Foreskin melanocyte (primary cell): ENCODE measurements at places on chromosomes 12 and 14.
A peak's percentile ranks its signal among the peaks of the same experiment; 100 is the strongest.

GRCh38 chr14:59377491-59377890 lies 87.7 kb downstream of the GPR135 start:
- no peak for DNase-seq

- peak; percentile 78 for DNase-seq
These were observed 214.1 kb upstream of the PELI2 start for GRCh38 chr14:55904086-55904485.

GRCh38 chr14:48665077-48665784 lies 920.9 kb downstream of the RPS29 start:
- DNase-seq: no peak

GRCh38 chr12:19963972-19964371 lies 404.4 kb upstream of the PDE3A start:
- no peak for DNase-seq

DNA sequence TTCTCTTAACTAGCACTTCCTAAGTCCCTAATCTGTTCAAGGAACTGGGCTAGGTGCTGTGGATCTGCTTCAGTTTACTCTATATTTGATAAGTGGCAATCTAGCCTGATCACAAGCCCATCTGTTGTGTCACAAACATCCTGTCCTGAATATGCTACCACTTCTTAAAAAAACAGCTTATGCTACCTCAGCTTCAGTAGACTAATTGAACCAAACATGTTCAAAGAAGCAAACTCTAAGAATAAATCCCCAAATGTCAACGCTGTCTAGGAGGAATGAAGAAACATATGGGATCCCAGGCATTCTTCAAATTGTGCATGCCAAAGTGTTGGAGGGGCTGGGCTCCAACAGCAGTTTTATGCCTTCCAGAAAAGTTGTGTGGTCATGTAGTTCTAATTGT lies 10.4 kb upstream of the KCNH5 start:
- no peak for DNase-seq

DNA sequence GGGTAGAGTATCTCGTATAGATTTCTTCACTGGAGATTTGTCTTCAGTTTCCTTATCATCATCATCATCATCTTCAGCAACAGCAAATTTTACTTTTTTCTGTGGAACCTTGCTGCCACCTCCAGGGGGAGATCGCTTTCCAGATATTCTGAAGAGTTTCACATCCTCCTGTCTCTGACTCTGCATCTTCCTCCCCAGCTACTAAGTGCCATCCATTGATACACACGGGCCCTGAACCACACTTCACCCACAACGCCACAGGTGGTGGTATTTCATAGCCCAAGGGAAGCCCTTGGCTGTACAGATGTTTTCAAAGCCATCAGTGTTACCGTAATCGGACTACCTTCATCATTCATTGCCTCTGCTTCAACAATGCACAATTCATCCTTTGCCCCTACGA lies 82.2 kb downstream of the PPP2R5C start:
- DNase-seq: no peak

- DNase-seq: peak; percentile 82
These were observed 50.3 kb downstream of the VRK1 start for GRCh38 chr14:96847451-96847850.
